ENCODE measurements at places on chromosomes 2 and 18.

DNA sequence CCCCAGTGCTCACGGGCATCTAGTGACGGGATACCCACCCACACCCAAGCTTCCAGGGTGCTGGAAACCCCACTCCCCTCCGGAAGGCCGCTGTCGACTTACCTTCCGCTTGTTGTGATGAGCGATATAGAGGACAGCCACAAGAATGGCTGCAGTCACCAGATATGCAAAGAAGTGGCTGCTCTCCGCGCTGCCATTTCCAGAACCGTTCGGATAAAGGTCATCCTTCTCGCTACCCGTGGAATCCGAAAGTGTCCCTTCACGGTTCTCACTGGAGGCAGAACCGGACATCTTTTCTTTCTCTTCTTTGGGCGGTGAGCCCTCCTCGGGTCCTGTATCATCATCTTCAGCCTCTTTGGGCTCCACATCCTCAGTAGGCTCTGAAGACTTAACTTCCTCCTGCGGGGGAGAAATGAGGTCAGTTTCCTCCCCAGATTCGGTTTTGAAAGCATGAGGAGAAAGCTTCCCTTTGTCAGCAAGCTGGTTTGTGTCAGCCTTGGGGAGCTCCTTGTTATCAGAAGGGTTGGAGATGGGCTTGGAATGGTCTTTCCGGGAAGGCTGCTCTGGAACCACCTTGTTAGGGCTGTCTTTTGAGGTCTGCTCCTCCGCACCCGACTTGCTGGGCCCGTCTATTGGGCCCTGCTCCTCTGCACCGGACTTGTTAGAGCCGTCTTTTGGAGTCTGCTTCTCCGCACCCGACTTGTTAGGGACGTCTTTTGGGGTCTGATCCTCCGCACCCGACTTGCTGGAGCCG is 1.2 kb downstream of the TGOLN2 start:
- DNase-seq, result peak; percentile 39

GRCh38 chr2:10120877-10121574 is 1.5 kb upstream of the RRM2 start:
- DNase-seq, result no peak

- DNase-seq, result no peak
Measured at GRCh38 chr2:70796262-70796661, 5.8 kb upstream of the FIGLA start.

- DNase-seq, result peak; percentile 62
Measured at GRCh38 chr2:227472265-227473121, 537 bp downstream of the AGFG1 start.
